ENCODE measurements at places on chromosomes 7 and 10. TPM values are rescaled to one million over a fixed set of nuclear protein-coding genes. Genes with fewer than 3 reads are reported as not detected.

DNA sequence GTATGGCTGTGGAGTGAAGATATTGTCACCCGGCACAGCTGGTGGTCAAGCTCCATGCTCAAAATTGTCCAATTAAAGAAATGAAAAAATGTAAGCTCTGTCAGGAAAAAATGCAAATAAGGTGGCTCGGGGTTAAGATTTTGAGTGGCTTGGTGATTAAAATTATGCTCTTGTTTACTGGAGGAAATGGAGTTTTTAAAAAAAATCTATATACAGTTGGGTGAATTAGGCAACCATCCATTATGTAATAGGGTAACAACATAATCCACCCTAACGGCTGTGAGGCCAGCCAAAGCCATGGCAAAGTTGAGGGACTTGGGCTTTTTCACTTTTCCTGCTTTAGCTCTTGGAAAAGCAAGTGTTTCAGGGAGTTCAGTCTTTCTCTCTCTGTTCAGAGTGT, 260.8 kb upstream of the HABP2 start:
- DNase-seq, result no peak

DNA sequence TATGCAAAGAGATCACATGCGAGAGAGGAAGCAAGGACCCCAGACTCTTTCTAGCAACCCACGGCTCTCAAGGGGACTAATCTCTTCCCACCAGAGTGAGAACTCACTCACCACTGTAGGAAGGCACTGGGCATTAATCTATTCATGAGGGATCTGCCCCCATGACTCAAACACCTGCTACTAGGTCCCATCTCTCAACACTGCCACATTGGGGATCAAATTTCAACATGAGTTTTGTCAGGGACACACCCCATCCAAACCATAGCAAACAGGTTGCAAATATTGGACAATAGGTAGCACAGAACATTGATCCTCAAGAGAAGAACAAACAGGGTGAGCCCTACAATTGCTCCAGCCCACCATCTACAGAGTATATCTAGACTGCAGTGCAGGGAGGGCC, 740.6 kb downstream of the LRMDA start:
- DNase-seq, result no peak

- DNase-seq, result no peak
Measured at GRCh38 chr10:123726836-123727235, 60.7 kb downstream of the GPR26 start.

DNA sequence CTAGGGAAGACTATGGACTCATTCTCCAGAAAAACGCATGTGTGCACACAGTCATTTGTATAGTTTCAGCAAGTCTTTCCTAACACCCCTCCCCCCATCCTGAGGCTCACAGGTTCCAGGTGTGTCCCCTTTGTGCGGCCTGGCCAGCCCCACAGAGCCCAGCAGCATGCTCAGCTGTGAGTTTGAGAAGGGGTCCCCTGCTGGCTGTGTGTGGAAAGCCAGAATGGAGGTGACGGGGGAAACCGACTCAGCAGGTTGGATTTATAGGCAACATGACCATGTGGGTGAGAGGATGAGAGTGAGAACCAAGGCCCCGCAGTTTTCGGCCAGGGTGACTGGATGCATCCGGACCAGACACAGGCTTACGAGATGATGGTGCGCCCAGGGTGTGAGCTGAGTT, 9.9 kb downstream of the PTPRE start:
- no peak for DNase-seq

GRCh38 chr7:151351027-151351426, 9.4 kb downstream of the NUB1 start:
- DNase-seq, result no peak

GRCh38 chr10:29105516-29106215, 183.2 kb upstream of the LYZL1 start:
- DNase-seq, result no peak

- peak; percentile 59 for DNase-seq
Measured at GRCh38 chr10:74628136-74628535, 198.3 kb upstream of the KAT6B start.

DNA sequence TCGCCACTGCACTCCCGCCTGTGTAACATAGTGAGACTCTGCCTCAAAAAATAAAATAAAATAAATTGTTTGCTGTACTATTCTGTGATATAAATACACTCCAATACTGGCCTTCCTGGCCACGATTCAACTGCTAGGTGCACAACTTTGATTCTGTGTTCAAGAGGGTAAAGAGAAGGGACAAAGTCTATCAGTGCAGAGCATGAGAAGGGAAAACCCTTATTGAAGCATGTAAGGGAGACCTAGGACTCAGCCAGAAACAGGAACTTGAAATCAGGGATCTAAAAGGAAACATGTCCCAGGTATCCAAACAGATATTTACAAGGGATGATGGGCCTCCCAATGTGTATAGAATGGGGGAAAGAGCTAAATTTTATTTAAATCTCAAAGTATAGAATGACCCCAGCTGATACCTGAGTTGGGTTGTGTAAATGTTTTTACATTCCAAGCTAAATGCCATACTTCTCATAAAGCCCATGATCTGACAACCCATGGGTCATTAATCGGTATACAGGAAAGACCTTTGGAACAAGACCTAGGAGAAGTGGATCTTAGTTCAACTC, 9.0 kb upstream of the KBTBD2 start:
- no peak for DNase-seq

DNA sequence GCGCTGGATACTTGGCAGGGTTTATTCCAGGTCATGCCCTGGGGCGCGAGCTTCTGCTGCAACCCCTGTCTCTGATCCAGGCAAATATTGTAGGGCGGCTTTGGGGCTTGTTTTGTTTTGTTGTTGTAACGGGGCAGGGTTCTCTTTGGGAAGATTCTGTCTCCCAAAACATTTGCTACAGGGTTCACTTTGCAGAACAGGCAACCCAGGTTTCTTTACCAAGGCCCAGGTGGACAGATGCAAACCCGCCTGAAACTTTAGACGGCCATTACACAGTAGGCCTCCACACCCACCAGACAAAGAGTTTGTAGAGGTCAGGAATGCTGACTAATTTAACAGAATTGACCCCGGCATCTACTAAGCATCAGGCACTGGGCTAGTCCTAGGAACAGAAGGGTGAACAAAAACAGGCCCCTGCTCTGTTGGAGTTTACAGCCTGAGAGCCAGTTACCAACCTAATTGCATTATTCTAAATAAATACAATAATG, 567 bp upstream of the CDCA7L start:
- DNase-seq, result no peak

DNA sequence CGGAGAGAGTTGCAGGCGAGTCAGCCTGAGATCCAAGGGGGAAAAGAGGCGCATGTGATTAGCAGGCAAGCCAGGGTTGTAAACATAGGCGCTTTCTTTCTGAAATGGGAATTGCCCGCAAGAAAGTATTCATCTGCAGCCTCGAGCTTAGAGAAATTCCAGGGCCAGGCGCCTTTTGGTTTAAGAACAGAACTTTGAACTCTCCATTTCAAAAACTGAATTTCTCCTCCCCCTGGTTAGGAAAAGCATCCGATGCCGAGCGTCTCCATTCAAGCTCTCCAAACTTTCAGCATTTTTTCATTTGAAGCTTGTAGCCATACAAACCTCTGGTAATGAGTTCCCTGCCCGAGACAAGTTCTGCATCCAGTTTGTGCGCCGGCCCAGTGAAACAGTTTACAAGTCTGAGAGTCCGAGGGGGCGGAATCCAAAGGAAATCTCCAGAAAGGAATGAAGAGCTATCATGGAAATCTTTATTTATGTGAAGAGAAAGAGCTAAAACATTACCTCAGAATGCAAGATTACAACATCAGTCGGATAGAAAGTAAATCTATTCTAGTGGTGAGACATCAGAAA, 69.9 kb downstream of the FAM204A start:
- DNase-seq, result no peak

Gene MYL10
- total RNA-seq, result not detected

Gene WNT8B
- under 0.01 TPM for total RNA-seq

Gene IFIT1
- 1.0 TPM for total RNA-seq

Gene ANKRD61
- under 0.01 TPM for total RNA-seq

Measured in dermis microvascular lymphatic vessel endothelial cell (primary cell).